ENCODE measurements at places on chromosomes 1 and 21. TPM values are rescaled to one million over a fixed set of nuclear protein-coding genes. Genes with fewer than 3 reads are reported as not detected.

RNF223 gene
- total RNA-seq: not detected

C4BPA gene
- not detected for total RNA-seq

AHCTF1 gene
- total RNA-seq: 63.6 TPM

LRRC38 gene
- not detected for total RNA-seq

CFHR3 gene
- not detected for total RNA-seq

SMYD3 gene
- 19.5 TPM for total RNA-seq

B3GALT6 gene
- 11.6 TPM for total RNA-seq

MANEAL gene
- total RNA-seq: 0.66 TPM

RNU1-3 gene
- total RNA-seq: 4,458 TPM

GABRD gene
- not detected for total RNA-seq

PADI2 gene
- 0.08 TPM for total RNA-seq

HCRTR1 gene
- total RNA-seq: not detected

AMPD1 gene
- not detected for total RNA-seq

RGL1 gene
- total RNA-seq: 6.2 TPM

C1orf94 gene
- total RNA-seq: not detected

Measured in naive thymus-derived CD4-positive, alpha-beta T cell (primary cell).